ENCODE measurements at places on chromosomes 4 and X. TPM values are rescaled to one million over a fixed set of nuclear protein-coding genes. Genes with fewer than 3 reads are reported as not detected.
A peak's percentile ranks its signal among the peaks of the same experiment; 100 is the strongest.

GRCh38 chr4:133802359-133803140 is 399.0 kb downstream of the PABPC4L start:
- H3K27me3 ChIP-seq, result no peaks in the 10 kb centered on the region
- H3K4me1 ChIP-seq, result peaks cover 14% of the 10 kb centered on the region
- DNase-seq, result no peak
- no peak overlapping the region for H3K4me3 ChIP-seq
- H3K36me3 ChIP-seq, result no peaks in the 10 kb centered on the region

DNA sequence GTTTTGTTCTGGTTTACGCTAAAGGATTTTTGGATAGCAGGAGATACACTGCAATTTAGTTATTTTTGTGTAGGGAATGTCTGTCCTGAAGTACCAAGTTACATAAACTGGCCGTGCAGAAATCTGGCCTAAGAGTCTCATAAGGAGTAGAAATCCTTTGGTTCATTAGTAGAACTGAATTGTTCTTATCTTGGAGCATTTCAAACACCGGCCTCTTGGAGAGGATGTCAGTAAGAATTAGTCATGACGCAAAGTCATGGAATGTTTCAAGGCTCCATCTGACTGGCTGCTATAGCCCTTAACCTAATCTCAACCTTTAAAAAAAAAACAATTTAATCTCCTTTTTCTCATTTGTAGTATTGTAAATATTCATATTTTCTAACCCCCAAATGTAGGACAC is 15.2 kb downstream of the PDLIM3 start:
- H3K4me3 ChIP-seq, result no peak overlapping the region
- no peak for DNase-seq
- H3K4me1 ChIP-seq, result no peaks in the 10 kb centered on the region
- H3K36me3 ChIP-seq, result no peaks in the 10 kb centered on the region
- no peak overlapping the region for H3K27ac ChIP-seq

- no peak overlapping the region for H3K4me3 ChIP-seq
- no peaks in the 10 kb centered on the region for H3K27me3 ChIP-seq
- no peaks in the 10 kb centered on the region for H3K36me3 ChIP-seq
- H3K4me1 ChIP-seq, result 0 out of 2 replicates have a peak, but pooled peaks cover 4% of the 10 kb centered on the region
- no peak for DNase-seq
These were observed 18.3 kb downstream of the RAP2C start for GRCh38 chrX:132200976-132201375.

- no peak overlapping the region for H3K27ac ChIP-seq
- DNase-seq, result no peak
- H3K4me3 ChIP-seq, result peak overlapping the region; percentile 82
- H3K36me3 ChIP-seq, result no peaks in the 10 kb centered on the region
- H3K27me3 ChIP-seq, result peaks cover 4% of the 10 kb centered on the region
These were observed 1.6 kb downstream of the SH3RF1 start for GRCh38 chr4:169268951-169269760.

CXCL8 gene
- total RNA-seq, result not detected

MBNL3 gene
- 2.4 TPM for total RNA-seq

BMPR1B gene
- total RNA-seq, result 1.0 TPM

DNA sequence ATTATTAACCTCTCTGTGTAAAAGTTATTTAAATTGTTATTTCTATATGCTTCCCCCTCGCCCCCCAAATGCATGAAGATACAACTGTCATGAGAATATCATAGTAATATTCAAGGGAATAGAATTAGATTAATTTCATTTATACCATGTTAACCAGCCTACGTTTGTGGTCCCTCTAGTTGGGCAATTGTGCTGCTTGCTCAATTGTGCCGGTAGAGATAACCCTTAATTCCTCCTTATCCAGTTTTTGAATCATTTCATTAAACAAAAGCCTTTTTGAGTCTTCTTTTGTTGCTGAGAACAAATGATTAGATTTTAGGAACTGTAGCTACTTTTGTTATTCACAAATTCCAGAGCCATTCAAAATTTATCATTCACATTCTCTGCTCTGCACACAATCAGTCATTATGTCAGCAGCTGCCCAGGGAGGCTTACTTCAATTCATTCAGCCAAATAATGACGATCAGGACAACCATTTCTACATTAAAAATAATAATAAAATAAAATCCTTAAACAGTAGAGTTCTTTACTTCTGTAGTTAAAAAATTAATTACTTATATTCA is 98.1 kb downstream of the ADGRL3 start:
- DNase-seq, result peak; percentile 68
- H3K4me3 ChIP-seq, result no peak overlapping the region
- no peak overlapping the region for H3K27ac ChIP-seq
- H3K4me1 ChIP-seq, result peaks cover 24% of the 10 kb centered on the region

GRCh38 chrX:42495139-42495538 is 282.8 kb downstream of the PPP1R2C start:
- H3K4me1 ChIP-seq, result no peaks in the 10 kb centered on the region
- H3K27ac ChIP-seq, result no peak overlapping the region
- H3K4me3 ChIP-seq, result no peak overlapping the region
- DNase-seq, result no peak

LARP7 gene
- total RNA-seq, result 26.6 TPM

DNA sequence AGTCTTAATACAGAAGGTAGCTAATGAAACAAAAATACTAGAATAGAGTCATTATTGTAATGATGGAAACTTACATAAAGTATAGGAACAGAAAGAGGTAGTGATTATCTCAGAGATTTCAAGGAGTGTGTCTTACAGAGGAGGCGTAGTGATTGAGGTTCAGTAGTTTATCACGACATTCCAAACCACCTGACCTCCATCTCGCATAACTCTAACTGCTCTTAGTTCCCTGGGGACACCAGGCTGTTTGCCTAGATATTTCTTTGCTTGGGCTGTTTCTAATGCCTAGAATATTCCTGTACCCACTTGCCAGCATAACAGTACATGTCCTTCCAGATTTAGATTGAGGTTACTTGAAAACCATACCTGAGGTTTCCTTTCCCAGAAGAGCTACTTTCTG is 29.1 kb downstream of the STAG2 start:
- H3K27ac ChIP-seq, result no peak overlapping the region
- no peaks in the 10 kb centered on the region for H3K36me3 ChIP-seq
- H3K4me1 ChIP-seq, result peaks cover 19% of the 10 kb centered on the region
- no peak overlapping the region for H3K4me3 ChIP-seq

CXCL10 gene
- total RNA-seq, result not detected

POLA1 gene
- 32.0 TPM for total RNA-seq

GRCh38 chr4:144819591-144819990 is 173.6 kb downstream of the HHIP start:
- no peaks in the 10 kb centered on the region for H3K27me3 ChIP-seq
- H3K4me3 ChIP-seq, result no peak overlapping the region
- H3K27ac ChIP-seq, result no peak overlapping the region
- DNase-seq, result no peak
- no peaks in the 10 kb centered on the region for H3K36me3 ChIP-seq

GRCh38 chrX:150156615-150157014 is 206.5 kb upstream of the MAMLD1 start:
- H3K27me3 ChIP-seq, result no peaks in the 10 kb centered on the region
- no peak overlapping the region for H3K4me3 ChIP-seq
- no peak overlapping the region for H3K27ac ChIP-seq
- DNase-seq, result no peak
- H3K36me3 ChIP-seq, result no peaks in the 10 kb centered on the region

MAGEA1 gene
- total RNA-seq, result not detected

DNA sequence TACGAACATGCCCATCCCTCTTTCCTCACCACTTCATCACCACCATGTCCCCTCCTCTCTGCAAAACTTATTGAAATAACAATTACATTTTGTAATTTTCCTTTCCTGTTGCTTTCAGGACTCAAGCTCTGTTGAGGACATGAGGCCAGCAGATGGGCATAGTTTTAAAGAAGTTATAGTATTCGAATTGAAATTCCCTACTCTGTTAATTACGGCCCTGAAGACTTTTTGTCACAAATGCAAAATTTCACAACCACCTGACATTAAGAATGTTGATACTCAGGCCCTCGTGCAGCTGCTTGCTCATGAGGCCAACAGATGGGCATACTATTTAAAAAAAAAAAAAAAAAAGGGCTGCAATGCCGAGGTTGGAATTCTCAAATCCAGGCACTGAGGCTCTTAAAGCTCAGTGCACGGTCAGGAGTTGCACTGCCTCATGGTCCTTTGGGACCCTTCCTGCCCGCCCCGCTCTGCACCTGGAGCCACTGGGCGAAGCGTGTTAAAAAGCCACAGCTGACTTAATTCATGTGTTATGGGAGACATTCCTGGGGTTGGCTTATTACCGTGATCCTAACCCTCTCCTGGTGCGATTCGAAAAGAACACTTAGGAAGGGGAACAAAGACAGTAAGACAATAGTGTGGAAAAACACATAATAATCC is 34.2 kb upstream of the FAT1 start:
- DNase-seq, result no peak
- H3K27ac ChIP-seq, result no peak overlapping the region
- 0 out of 2 replicates have a peak, but pooled peaks cover 7% of the 10 kb centered on the region for H3K4me1 ChIP-seq
- no peak overlapping the region for H3K4me3 ChIP-seq
- H3K36me3 ChIP-seq, result no peaks in the 10 kb centered on the region
- no peaks in the 10 kb centered on the region for H3K27me3 ChIP-seq

HGFAC gene
- total RNA-seq, result not detected

DNA sequence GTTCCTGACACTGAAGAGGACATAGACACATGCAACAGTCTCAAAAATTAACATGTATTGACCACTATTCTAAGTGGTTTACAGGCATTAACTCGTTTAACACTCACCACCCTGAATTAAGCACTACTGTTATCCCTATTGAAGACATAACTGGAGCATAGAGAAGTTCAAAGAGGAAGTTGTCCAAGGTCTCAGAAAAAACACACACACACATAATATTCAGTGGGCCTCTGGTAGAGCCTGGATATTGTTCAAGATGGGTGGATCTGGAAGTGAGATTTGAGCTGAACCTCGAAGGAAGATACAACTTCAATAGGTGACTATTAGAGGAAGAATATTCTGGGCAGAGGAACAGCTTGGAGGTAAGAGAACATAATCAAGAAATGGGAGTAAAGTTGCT is 334.9 kb downstream of the HNRNPD start:
- H3K36me3 ChIP-seq, result no peaks in the 10 kb centered on the region
- peaks cover 34% of the 10 kb centered on the region for H3K4me1 ChIP-seq
- peaks cover 26% of the 10 kb centered on the region for H3K27me3 ChIP-seq
- no peak for DNase-seq
- no peak overlapping the region for H3K4me3 ChIP-seq

DNA sequence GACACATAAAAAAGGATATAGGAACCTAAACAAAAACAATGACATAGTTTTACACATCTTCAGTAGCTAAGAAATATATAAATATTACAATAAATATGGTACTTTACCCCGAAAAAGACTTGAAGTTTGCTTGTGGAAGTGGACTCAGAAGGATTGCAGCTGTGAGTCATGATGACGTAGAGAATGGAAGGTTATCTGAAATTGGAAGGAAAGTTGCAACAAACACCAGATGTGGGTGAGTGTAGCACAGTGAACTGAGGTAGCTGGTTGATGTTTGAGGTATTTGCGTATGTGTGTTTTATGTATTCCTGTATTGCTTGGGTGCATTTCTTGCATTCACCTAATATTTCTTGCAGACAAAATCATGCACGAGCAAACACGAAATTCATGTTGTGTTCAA is 113.0 kb downstream of the ARX start:
- no peak overlapping the region for H3K27ac ChIP-seq
- no peaks in the 10 kb centered on the region for H3K36me3 ChIP-seq
- H3K4me3 ChIP-seq, result no peak overlapping the region
- DNase-seq, result no peak
- peaks cover 15% of the 10 kb centered on the region for H3K4me1 ChIP-seq

EDA gene
- 19.6 TPM for total RNA-seq

DNA sequence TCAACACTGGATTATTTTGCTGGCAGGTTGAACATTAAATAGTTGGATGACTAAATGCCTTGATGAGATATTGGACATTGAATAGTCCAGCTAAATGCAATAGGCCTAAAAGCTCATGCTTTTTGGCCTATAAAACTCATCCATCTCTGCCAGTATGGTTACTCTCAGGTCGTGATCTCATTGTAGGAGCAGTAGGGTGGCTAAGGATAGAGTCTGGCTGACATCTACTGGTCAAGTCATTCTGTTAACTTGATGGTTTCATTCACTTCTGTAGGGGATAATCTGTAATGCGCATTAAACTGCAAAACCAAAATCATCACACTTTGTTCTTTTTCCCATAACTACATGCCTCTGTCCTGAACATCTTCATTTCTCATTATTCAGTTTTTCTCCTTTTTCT is 227.0 kb downstream of the DKK2 start:
- no peaks in the 10 kb centered on the region for H3K36me3 ChIP-seq
- H3K27me3 ChIP-seq, result no peaks in the 10 kb centered on the region
- DNase-seq, result peak; percentile 35
- H3K4me3 ChIP-seq, result no peak overlapping the region
- H3K27ac ChIP-seq, result no peak overlapping the region
- no peaks in the 10 kb centered on the region for H3K4me1 ChIP-seq

DNA sequence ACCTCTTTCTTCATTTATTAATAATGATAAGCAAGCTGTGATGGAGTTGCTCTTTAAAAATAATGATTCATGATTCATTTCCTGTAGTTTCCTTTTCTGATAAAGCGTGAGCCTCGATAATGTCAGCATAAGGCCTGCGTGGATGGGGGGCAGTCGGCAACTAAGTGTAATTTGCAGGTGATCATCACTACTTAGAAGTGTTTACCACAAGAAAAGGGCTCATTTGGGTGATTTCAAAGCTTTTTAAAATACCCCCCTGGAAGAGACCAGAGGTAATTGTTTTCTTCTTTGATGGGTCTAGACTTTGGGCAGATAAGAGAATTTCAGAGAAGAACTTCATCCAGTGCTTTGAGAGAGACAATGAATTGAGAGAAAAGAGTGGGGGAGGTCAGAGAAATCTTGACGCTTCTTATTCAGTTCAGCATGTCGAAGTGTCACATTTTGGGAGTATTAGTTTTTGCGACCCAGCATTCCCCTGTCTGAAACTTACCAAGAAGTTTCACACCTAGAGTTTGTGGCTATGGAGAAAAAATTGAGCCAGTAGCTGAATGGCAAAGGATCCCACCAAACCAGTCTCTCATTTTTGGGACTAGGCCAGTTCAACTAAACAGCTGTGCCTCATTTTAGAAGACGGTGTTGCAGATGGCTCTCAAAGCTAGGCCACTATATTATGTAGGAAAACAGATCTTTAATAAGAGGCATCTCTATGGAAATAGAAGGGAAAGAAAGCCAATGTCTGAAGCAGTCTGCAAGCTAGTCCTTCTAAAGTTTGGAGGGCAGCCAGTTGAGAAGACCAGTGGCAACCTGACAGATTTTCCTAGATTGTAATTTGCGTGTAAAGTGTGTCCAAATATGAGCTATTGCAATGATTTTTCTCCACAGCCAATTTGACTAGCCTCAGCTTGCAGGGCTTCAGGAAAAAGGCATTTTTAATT is 171.0 kb upstream of the PPP1R2C start:
- no peak overlapping the region for H3K4me3 ChIP-seq
- no peak overlapping the region for H3K27ac ChIP-seq
- H3K27me3 ChIP-seq, result no peaks in the 10 kb centered on the region
- H3K4me1 ChIP-seq, result peaks cover 18% of the 10 kb centered on the region

NDST4 gene
- not detected for total RNA-seq

RXFP1 gene
- total RNA-seq, result 0.63 TPM

GRCh38 chrX:1717373-1717772 is 102.5 kb downstream of the ASMT start:
- no peaks in the 10 kb centered on the region for H3K27me3 ChIP-seq
- no peak overlapping the region for H3K4me3 ChIP-seq
- no peak overlapping the region for H3K27ac ChIP-seq
- H3K36me3 ChIP-seq, result no peaks in the 10 kb centered on the region
- no peaks in the 10 kb centered on the region for H3K4me1 ChIP-seq

Data from GM23338 (cell line).